Dermis microvascular lymphatic vessel endothelial cell (primary cell): ENCODE measurements at places on chromosomes 4 and X. TPM values are rescaled to one million over a fixed set of nuclear protein-coding genes. Genes with fewer than 3 reads are reported as not detected.

SPANXN2 gene
- not detected in 2 replicates for total RNA-seq

CAPN6 gene
- not detected in 2 replicates for total RNA-seq

TMEM255A gene
- total RNA-seq = not detected in 2 replicates

SLC6A14 gene
- not detected in 2 replicates for total RNA-seq

EVC2 gene
- total RNA-seq = 7.1 and 10.4 TPM in 2 replicates

HHIP gene
- 90.9 and 127 TPM in 2 replicates for total RNA-seq

LPAR4 gene
- total RNA-seq = under 0.01 TPM in 1 of 2 replicates, not detected in the other

STARD8 gene
- 20.0 and 44.5 TPM in 2 replicates for total RNA-seq

HAUS7 gene
- 11.6 and 13.9 TPM in 2 replicates for total RNA-seq
